ENCODE measurements at places on chromosomes 1 and 21.

DNA sequence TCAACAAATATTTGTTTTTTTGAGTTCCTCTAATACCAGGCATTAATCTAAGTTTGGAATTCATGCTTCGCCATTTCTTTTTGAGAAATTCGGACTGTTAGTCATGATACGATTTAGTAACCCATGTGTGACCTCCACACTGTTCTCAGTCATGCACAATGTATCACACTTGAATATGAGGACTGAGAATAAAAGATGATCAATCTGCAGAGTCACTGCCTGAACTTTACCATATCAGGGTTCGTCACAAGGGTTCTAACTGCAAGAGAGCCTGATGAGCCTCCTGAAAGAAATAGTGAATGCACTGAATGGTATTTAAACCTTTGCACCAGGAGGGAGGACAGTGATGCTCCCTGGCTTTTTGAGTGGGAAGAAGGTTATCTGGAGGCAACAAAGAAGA, 10.9 kb upstream of the FASLG start:
- DNase-seq, result no peak

GRCh38 chr21:43944757-43945156, 67.4 kb upstream of the TRAPPC10 start:
- no peak for DNase-seq

GRCh38 chr1:230139315-230139714, 72.3 kb downstream of the GALNT2 start:
- DNase-seq, result no peak

DNA sequence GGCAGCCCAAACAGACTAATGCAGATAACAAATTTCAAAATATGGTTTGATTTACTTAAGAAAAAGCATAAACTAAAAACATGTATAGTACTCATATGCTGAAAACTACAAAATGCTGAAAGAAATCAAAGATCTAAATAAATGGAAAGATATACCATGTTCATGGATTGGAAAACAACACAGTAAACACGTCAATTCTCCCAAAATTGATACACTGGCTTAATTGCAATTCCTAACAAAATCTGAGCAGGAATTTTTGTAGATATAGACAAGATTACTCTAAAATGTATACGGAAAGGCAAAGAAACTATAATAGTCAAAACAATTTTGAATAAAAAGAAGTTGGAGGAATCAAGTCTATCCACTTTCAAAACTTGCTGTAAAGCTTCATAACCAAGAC, 21.0 kb downstream of the SLC19A1 start:
- DNase-seq, result no peak

- no peak for DNase-seq
These were observed 51.5 kb upstream of the VAV3 start for GRCh38 chr1:108016451-108016920.

- peak; percentile 20 for DNase-seq
These were observed 459 bp downstream of the SERBP1 start for GRCh38 chr1:67429528-67430357.

GRCh38 chr1:174157157-174157806, 2.0 kb upstream of the RABGAP1L start:
- no peak for DNase-seq

GRCh38 chr1:203668401-203668800, 41.8 kb downstream of the ATP2B4 start:
- DNase-seq, result no peak

DNA sequence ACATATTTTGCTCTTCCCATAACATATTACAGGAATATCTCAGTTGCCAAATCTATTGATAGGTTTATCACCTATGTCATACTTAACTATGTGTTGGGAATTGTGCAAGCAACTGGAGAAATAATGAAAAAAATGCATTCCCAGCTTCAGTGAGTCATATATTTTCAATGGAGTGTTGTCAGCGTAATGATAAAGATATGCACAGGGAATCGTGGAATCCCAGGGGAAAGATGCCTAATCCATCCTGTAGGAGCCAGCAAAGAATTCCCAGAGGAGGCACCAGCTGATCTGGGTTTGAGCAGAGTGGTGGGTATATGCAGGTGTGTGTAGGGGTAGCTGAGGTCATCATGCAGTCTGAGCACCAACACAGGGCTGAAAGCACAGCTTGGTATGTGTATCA, 213.3 kb upstream of the DAB1 start:
- DNase-seq, result no peak

DNA sequence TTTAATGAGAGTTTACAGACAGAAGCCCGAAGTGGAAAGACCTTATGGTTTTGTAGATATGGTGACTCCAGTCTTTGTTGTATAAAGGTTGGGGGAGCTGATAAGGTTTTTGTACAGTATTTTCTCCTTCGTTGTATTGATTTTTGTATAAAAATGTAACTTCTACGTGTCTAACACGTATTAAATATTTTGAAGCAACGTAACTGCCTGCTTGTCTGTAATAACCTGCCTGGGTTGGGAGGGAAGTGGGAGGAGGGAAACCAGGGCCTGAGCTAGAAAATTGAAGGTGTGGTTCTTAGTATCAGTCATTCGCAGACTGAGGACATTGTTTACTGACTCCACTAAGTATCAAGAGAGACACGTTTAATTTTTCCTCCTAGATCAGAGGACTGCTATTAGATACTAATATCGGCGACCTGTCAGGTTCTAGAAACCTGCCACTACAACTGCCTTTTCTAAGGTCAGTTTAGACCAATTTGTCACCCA, 2.2 kb downstream of the IER5 start:
- no peak for DNase-seq

- no peak for DNase-seq
These were observed 52.7 kb upstream of the DIRAS3 start for GRCh38 chr1:68103011-68103545.

- DNase-seq, result no peak
These were observed 492.4 kb upstream of the NFIA start for GRCh38 chr1:60589916-60590315.
